ENCODE measurements at places on chromosomes 2 and 18.

GRCh38 chr2:146939991-146940685, 904.7 kb upstream of the ACVR2A start:
- DNase-seq = no peak

- peak; percentile 78 for DNase-seq
These were observed 667 bp downstream of the TRIB2 start for GRCh38 chr2:12717191-12718014.

GRCh38 chr18:9673296-9674251, 34.5 kb upstream of the RAB31 start:
- DNase-seq = no peak

DNA sequence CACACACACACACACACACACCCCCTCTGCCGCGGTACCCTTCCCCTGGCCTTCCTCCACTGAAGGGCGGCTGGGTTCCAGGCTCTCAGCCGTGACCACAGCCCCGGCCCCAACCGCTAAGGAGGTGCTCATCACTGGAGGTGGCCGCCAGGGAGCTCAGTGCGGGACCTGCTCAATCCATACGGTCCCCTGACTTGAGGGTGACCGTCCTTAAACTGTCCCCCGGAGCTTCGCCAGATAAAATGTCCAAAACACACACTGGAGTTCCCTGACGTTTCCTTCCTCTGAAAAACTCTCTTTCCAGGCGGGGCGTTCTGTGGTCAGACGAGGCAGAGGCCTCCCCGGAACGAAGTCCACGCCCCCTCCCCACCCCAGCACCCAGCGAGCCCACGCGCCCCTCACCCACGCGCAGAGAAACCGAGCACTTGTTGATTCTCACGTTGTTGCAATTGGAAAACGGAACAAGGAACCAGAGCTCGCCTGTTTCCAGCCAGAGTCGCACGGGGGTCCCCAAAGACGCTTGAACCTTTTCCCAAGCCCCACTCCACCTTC, 1.4 kb downstream of the MBP start:
- DNase-seq = peak; percentile 64

- DNase-seq = peak; percentile 79
These were observed 365.7 kb downstream of the TNS1 start for GRCh38 chr2:217636991-217637561.

All from left hindlimb (tissue), 1 donor.